Cortex of kidney (tissue), 1 donor: ENCODE measurements at places on chromosomes 16 and 17.

- no peak for DNase-seq
These were observed 92.1 kb downstream of the CACNG1 start for GRCh38 chr17:67136191-67137025.

GRCh38 chr17:67246403-67246652, 1.3 kb upstream of the HELZ start:
- no peak for DNase-seq

DNA sequence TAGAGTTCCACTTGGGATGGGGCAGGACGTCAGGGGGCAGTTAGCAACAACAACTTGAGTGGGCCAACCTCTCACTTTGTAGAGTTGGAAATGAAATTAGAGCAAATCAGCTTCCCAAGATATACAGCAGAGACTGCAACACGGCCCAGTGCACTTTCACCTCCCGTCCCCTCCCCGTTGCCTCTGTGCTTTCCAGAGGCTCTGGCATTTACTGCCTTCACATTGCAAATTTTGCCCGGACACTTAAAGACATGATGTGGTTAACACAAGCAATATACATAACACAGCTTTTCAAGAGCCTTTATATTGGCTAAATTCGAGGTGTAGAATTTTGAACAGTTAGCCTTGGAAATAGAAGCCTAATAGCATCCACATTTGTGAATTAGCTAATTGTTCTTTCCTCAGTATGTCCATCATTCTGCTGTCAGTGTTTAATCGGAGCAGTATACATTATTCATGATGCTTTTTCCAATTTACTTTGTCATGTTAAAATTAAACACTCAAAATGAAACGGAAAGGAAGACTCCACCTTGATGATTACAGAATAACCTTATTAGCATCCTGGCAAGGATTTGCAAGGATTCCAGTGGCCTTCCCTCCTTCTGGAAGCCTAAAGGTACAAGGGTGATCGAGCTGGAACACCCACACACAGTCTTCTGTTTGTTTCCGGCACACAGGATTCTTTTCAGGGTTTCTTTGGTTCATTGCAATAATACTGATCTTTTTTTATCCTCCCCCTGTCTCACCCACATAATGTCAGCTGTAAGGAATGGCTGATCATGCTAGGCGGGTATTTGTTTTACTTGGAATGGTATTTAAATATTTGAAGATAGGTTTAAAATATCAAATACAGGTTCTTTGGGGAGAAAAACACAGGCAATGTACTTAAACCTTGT, 190.9 kb upstream of the CACNG5 start:
- no peak for DNase-seq

DNA sequence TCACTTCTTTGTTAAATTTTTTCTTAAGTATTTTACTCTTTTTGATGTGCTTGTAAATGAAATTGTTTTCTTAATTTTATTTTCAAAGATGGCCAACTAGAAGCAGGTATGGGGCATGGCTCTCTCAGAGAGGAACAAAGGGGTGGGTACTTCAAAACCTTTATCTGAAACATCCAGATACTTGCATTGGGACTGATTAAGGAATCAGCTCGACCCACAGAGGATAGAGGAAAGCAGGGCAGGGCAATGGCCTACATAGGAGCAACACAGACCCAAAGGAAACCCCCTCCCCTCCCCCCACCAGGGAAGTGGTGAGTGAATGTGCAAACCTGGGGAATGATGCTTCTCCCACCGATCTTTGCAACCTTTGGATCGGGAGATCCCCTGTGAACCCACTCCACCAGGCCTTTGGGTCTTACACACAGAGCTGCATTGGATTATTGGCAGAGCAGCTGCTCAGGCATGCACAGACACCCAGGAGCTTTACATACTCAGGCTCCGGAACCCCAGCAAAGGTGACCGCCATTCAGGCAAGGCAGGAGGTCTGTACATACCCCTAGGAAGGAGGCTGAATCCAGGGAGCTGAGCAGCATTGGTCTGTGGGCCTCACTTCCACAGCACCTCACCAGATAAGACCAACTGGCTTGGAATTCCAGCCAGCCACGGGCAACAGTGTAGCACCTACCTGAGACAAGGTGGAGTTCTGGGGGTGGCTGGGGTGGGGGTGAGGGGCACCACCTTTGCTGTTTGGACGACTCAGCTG, 3.0 kb upstream of the CCR7 start:
- no peak for DNase-seq

DNA sequence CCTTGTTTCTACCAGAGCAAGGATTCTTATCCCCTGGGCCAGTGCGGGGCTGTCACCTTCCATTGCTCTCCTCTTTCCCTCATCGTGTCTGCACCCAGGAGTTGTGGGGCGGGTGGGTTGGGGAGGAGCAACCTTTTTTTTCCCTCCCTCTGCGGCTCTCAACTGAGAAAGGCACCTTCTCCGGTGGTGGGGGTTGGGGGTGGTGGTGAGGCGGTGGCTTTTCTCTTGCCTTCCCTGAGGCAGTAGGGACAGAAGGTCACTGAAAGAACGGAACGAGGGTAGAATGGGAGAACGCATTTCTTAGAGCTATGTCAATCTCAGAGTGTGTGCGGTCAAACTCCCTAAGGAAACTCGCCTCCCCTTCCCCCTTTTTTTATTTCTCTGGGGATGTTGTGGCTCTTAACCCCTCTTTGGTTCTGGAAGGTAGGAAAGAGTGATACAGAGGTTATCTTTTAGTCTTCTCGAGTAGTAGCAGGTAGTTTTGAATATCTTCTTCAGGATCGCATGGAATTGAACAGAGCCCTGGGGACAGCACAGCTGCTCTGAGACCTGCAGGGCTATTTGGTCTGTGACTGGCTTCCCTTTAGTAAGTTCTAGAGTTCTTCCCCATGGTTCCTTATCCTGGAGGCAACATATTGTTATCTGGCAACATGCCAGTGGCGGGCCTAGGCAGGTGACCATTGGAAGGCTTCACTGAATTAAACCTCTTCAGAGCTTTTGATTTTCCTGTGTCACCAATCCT, 994 bp downstream of the CLTC start:
- DNase-seq: no peak

DNA sequence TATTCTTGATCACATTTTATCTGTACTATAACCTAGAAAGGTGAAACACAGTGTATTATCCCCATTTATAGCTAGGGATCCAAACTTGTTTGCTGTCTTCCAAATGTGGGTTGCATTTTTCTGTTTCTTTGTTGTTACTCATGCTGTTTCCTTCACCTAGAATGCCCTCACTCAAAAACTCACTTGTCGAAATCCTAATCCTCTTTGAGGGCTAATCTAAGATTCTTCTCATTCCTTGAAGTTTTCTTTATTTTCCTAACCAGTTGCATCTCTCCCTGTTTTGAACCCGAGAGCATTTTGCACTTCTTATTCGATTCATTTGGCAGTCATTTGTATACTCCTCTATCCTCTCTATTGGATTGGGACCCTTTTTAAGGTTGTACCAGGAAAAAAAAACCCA, 9.6 kb downstream of the CALCOCO2 start:
- no peak for DNase-seq

- no peak for DNase-seq
These were observed 25.8 kb downstream of the SLC38A7 start for GRCh38 chr16:58658796-58659211.

- DNase-seq: no peak
These were observed 2292.0 kb downstream of the TP53TG3F start for GRCh38 chr16:35751191-35751941.

DNA sequence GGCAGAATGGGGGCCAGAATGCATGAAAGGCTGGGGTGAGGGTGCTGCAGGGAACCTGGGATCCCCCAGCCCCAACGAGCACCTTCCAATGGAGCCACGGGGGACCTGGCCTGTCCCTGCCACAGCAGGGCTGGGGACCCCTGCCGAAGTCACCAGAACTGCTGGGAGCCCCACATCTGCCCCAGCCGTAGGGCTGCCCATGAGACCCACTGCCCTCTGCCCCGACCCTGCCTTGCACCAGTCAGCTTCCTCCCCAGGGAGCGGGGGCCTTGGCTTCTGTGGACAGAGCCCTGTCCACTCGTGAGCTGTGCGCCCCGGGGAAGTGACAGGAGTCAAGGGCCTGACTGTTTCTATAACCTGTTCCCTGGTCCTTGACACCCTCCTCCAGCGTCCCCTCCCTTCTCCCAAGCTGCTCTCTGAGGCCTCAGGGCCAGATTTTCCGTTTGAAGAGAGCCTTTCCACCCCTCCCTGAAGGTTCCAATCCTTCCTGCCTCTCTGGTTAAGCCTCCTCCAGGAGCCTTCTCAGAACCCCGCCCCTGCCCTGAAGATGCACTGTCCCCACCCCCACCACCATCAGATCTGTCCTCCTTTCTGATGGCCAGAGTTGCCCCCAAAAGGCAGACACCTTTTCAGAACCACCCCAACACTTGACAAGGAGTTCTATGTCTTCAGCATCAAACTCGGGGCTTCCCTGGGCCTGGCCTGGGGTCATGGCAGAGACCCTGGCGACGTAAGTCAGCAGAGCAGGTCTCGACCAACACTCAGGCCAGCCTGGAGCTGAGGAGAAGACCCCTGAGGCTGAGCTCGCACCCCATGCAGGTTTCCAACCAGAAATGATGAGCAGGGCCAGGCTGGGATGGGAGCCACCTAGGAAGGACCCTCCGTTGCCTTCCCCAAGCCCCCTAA, 10.7 kb upstream of the PRR29 start:
- DNase-seq: no peak

- DNase-seq: no peak
These were observed 8.3 kb downstream of the PIK3R6 start for GRCh38 chr17:8859027-8859803.

GRCh38 chr17:15267996-15268395, 2.9 kb upstream of the PMP22 start:
- no peak for DNase-seq

DNA sequence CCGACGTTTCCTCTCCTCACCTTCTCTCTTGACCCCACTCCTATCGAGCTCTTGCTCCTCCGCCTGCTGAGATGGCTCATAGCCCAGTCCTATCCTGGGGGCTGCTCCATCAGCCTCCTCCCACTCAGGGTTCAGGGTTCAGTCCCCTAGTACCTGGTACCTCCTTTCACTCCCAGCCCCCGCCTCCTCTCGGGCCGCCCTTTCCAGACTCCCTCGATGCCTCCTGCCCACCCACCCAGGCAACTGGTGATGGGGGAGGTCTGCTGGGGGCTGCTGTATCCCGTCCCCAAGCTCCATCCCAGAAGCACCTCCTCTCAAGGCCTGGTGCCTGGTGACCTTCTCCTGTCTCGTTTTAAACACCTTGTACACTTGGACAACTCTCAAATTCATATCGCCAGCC, 93.9 kb downstream of the AMFR start:
- DNase-seq: no peak

DNA sequence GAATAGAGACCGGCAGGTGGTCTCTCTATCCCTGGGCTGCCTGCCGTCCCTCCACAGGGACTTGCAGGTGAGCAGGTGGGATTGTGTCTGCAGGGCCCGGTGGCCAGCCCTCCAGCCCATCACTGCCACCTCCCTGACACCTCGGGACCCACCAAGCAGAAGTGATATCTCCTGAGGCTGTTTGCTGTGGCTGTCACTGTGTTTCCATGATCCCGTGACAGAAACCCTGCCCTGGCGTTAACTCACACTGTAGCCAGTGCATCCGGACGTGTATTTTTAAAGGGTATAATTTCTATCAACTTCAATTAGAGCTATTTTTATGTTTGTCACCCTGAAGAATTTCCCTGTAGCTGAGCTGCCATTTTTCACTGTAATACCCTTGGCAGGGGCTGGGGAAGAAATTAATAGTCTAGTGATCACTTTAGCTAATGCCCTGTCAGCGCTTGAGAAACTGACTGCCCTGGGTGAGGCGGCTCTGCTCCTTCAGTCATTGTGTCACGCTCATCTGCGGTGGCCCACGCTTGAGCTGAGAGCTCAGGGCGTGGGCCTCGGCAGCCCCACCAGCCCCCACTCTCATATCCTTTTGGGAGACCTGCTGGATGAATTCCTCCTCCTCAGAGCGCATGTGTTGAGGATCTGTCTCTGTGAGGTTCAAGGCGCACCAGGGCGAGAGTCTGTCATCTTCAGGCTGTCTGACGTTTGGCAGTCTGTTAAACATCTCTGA, 229.9 kb upstream of the CIBAR2 start:
- no peak for DNase-seq

DNA sequence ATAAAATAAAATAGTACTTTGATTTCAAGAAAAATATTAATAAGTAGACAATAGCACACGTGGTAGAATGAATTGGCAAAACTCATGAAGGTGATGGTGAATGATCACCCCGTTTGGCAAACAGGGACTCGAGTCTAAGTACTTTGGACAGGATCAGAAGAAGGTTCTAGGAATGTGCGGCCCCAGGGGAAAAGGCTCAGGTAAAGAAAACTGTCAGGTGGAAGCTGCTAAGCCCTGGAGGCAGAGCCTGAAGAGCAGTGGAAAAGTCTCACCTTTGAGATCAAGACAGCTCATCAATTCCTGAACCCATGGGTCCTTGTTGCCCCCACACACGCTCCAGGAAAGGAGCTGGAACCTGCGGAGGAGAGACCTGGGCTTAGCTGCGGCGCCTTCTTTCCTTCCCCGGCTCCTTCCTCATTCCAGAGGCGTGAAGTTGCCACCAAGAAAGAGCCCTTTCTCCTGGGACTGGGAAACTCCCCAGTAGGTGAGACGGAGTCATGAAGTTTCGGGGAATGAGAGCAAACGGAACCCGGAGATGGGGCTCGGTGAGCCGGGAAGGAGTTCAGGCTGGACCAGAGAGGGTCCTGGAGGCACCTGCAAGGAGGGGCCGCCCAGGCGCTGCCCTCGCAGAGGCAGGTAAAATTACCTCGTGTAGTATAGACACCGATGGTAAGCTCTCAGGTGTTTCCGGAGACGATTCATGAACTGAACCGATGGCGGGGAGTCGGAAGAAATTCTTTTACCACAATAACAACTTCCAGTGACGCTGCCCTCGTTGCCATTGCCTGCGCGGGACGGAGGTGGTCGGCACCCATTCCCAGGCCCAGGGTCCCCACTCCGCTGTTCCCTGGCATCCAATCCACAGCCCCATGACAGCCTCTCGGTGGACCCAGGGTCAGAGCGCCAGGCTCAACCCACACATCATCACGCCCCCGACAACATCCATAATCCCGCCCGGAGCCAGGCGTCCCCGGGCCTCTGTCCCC, 1.2 kb upstream of the ZMYND15 start:
- DNase-seq: no peak

GRCh38 chr17:78276098-78276887, 44.9 kb downstream of the TMEM235 start:
- no peak for DNase-seq

DNA sequence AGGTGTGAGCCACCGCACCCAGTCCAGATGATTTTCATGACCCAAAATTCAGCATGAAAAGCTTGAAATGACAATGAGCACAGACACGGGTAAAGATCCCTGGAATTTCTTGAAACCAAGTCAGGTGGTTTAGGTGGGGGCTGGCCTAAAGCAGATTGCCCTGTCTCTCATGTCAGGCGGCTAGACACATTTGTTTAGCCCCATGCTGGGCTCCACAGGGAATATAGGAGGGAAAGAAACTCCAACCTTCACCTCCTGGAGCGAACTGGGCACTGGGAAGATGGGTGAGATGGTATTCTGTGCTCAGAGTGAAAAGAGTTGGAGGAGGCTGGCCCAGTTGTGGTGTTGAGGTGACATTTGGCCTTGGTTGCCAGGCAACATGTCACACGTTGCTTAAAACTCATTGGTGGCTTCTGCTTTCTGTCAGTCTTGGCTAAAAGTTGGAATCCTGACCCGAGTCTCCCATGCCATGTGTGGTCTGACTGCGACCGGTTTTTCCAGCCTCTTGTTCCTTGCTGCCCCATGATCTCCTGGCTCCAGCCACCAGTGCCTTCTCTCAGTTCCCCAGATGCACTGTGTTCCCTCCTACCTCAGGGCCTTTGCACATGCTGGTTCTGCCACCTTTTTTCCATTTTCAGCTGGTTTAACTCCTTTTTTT, 113.7 kb downstream of the ABCC6 start:
- no peak for DNase-seq

GRCh38 chr17:12719948-12720347, 54.3 kb downstream of the MYOCD start:
- DNase-seq: no peak
